ENCODE measurements at places on chromosomes 12 and 14.

- no peak for DNase-seq
Measured at GRCh38 chr12:32332446-32332845, 66.9 kb upstream of the FGD4 start.

GRCh38 chr14:103830511-103831270 is 16.7 kb downstream of the PPP1R13B start:
- no peak for DNase-seq

GRCh38 chr14:53668897-53669296 is 287.7 kb downstream of the BMP4 start:
- no peak for DNase-seq

- DNase-seq: no peak
Measured at GRCh38 chr14:36682338-36682737, 20.7 kb downstream of the PAX9 start.

DNA sequence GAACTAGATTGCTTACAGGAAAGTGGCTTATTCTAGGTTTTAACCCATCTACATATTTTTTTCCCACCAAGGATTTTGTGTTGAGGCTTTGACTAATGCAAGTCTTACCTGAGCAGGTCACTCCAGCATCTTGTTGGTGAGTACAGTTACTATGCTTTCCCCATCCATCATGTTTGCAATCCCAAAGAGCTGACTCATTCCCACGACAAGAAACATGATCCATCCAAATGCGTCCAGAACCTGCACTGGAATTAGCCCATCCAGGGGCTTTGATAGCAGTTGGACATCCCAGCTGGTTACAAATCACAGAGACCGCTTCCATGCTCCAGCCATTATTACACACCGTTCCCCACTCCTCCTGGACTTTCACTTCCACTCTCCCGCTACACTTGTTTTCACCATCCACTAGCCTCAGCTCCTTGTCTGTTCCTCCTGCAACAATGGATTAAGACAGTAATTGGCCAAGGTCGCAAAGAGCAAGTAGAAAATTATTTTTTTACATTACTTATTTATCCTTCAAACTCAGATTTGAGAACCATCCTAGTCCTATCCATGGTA is 2.5 kb downstream of the CD163 start:
- no peak for DNase-seq

GRCh38 chr12:57461276-57461916 is 1.8 kb downstream of the GLI1 start:
- no peak for DNase-seq

GRCh38 chr14:98834119-98834518 is 437.9 kb downstream of the BCL11B start:
- no peak for DNase-seq

DNA sequence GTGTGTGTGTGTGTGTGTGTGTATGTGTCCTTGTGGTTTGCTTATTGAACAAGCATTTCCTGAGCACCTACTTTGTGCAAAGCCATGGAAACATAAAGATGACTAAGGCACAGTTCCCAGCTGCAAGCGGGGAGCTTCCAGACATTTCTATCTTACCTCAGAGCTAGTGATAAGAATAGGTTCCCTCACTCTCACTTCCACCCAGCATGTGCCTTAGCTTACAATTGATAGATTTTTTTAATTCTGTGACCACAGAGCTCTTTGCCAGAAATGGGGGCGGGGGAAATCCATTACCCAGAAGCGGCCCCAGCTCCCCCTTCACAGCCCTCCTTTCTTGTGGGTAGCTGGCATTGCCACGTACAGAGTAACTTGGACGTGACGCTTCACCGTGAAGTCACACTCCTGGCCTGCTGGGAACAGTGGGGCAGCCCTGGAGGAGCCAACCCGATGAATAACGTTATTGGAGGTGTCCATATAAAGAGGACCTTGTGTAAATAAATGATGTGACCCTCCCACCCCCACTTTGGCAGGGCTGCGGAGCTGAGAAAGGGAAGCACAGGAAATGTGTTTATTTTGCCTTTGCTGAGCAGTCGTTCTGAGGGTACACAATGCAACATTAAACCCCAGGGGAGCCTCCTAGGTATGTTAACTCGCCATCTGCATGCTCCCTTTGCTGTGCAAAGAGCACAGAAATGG is 238.9 kb downstream of the CHST11 start:
- DNase-seq: peak; percentile 71

DNA sequence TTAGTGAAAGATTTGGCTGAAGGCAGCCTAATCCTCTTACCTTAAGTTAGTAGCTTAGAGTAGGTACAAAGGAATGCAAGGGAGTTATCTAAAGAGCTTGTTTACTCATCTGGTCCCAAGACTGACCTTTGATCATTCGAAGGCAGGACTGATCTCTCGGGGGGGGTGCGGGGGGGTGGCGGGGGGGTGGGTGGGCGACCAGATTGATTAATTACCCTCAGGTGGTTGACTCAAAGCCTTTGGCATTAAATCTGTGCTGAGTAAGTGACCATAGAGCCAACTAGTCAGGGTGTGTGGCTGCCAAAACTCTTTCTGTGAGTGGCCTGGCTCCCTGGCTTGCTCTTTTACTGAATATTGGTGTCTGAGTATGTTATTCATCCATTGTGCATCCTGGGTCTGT is 731.9 kb upstream of the FBXO33 start:
- no peak for DNase-seq

DNA sequence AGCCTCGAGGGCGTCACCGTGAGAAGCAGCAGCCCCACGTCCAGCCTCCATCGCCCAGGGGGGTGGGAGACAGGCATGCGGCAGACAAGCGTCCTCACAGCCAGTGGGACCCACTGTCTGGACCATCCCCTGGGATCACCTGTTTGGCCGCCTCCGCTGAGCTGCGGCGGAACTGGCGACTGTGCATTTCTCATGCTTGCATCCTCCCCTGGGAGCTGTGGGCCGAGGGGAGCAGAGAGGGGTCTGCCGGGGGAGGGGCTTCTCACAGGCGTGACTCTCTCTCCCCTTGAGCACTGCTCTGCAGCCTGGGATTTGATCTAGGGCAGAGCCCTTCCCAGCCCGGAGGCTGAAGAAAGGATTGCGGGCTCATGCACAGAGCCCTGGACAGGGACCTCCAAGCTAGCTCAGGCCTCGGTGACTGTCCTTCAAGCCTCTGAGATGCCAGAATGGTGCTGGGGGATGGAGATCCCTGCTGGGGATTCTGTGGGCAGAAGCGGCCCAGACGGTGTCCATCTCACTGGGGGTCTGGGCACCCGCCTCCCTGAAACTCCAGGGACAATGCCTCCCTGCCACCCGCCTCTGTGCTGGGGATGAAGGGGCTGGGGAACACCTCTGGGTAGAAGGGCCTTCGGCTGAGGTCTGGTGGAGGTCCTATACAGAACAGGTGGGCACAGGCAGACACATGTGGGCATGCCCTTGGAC is 61.1 kb downstream of the PRIMA1 start:
- DNase-seq: no peak

DNA sequence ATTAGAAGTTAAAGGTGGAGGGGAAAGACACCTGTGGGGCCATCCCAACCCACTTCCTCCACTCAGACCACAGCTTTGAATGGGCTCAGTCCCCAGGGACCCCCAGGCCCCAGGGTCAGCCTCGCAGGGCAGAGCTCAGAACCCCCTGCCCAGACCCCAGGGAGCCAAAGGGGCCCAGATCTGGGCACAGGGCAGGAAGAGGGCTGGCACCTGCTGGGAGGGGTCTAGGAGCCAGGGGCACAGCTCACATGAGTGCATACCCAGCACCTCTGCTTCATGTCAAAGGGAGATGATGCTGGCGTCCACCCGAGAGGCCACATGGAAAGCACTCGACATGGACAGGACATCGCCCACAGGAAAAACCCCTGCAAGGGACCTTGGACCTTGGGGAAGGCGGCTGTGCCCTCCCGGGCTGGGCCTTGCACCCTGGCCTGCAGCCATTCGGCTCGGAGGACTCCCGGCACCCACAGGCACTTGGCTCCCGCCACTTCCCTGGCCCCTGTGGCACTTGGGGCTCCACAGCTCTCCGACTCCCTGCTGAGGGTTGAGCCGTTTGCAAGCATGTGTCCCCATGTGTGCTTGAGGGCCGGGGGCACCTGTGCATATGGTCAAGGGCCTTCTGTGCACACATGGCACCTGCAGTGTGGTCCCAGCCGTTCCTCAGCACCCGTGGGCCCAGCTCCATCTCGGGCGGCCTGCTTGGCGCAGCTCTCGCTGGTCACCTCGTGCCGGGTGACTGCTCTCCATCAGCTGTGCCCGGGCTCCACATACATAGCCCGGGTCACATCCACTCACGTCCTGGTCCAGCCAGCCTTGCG is 7.8 kb upstream of the AMN start:
- no peak for DNase-seq

GRCh38 chr14:100864960-100865681 is 38.4 kb downstream of the RTL1 start:
- no peak for DNase-seq

DNA sequence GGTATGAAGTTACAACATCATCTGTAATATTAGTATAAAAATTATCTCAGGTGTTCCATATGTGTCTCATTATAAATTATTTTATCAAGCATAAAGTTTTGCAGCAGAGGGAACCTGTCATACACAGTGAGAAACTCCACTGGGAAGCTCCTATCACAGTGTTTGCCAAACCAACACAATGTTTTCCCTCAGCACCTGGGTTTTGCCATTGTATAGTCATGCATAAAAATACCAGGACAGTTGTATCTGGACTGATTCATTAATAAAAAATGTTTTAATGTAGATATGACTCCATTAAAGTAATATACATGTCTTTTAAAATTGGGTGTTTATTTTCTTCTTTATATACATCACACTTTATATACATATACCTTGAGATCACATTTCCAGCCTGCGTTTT is 56.6 kb downstream of the METTL25 start:
- DNase-seq: no peak

DNA sequence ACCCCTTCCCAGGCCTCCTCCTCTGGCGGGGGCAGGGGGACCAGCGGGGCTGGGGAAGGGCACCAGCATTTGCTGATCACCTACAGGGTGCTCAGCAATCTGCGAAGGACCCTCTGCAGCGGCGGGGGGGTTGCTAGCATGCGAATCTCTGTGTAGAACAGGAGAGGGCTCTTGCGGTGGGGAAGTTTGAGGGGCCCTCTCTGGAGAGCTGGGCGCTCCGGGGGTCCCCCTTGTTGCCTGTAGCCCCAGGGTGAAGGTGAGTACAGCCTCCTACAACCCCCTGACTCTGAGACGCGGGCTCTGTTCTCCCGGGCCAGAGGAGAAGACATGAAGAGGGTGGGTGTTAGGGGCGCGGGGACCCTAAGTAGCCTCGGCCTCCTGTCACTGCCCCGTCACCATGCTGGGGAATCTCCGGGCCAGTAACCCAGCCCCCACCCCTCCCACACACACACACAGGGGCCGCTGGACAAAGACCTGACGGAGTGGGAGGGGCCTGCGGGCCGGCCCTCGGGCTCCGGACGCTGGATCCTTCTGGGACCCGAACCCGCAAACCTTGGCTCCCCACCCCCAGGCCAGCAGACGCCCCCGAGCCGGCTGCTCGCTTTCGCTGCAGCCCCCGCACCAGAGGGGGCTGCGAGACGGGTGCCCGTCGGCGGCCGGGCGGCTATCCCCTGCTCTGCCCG is 734 bp downstream of the FIGNL2 start:
- DNase-seq: no peak

DNA sequence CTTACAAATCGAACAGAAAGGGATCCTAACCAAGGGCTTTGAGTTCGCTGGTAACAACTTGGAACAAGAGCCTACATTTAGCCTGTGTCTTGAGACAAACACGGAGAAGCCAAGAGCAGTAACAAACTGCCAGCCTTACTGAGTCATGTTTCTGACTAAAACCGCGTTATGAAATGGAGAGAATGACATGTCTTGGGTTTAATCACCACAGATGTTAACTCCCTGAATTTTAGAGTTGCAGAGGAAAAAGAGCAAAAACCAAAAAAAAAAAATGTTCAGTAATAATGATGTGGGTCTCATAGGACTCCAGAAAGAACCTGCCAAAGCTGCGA is 1.0 kb downstream of the BLTP3B start:
- peak; percentile 14 for DNase-seq

GRCh38 chr12:47111392-47111778 is 31.6 kb upstream of the AMIGO2 start:
- no peak for DNase-seq

GRCh38 chr14:102437997-102438915 is 71.3 kb downstream of the ANKRD9 start:
- DNase-seq: peak; percentile 53

- DNase-seq: no peak
Measured at GRCh38 chr14:61438860-61439765, 117.7 kb downstream of the PRKCH start.

DNA sequence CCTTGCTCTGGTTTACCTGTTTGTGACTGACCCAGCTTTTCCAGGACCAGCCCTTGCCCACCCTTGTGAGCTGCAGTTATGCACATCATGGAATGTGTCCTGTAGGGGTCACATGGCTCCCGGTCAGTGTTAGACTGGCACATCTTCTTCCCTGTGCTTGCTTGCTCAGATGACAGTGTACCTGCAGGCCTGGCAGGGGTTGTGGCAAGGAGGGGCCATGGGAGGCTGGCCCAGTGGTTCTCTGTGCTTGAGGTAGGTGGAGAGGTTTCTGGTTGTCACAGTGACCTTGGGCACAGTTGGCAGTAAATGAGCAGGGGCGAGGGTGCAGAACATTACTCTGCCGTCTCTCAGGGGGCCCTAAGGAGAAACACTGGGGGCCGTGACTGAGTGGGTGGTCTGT is 27.6 kb upstream of the RD3L start:
- no peak for DNase-seq

GRCh38 chr12:45575417-45575816 is 154.1 kb upstream of the ARID2 start:
- no peak for DNase-seq

DNA sequence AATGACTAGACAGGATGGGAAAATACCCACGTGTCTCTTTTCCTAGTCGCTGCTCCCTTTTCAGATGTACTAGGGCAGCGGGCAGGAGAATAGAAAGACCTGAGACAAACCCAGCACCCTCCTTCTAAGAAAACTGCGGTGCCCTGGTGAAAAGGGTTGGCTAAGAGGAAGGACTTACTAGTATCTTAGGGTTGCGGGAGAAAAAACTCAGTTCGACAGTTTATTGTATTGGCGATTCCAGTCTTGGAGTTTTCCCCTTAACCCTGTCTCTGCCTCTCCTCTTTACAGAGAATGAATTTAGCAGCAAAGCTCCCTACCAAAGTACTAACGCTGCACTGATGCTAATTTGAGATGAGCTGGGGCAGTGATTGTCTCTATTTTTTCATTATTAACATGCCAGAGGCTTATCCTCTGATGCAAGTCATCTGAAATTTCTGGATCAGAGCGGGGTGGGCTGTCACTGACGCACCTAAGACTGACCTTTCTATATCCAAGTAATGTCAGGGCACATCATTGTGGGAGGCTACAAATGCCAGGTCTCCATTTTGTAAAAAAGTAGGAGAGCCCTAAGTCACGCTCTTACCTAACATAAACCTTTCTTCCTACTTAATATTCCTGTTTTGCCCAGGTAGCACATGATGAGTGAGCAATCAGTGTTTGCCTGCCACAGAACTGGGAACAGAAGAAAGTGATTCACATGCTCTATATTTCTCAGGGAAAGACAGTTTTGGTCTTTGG is 916 bp upstream of the PAWR start:
- DNase-seq: no peak

- DNase-seq: no peak
Measured at GRCh38 chr12:15707516-15708199, 81.5 kb downstream of the EPS8 start.

GRCh38 chr12:104604070-104604994 is 147.6 kb downstream of the CHST11 start:
- DNase-seq: peak; percentile 23

All from activated T-cell treated with anti-CD3 and anti-CD28 coated beads, Interleukin-2, amount 50 U/mL, for 4 hours (primary cell).